ENCODE measurements at places on chromosomes 2 and 18.

GRCh38 chr2:39246382-39246980 lies 2.7 kb upstream of the CDKL4 start:
- no peak for DNase-seq

GRCh38 chr2:104286841-104287240 lies 567.1 kb upstream of the POU3F3 start:
- no peak for DNase-seq

- no peak for DNase-seq
Measured at GRCh38 chr2:218849721-218850120, 9.9 kb upstream of the WNT6 start.

- peak; percentile 43 for DNase-seq
Measured at GRCh38 chr2:20450201-20450999, 3.5 kb downstream of the RHOB start.

- DNase-seq = no peak
Measured at GRCh38 chr2:233892793-233893192, 24.4 kb upstream of the TRPM8 start.

GRCh38 chr18:22789600-22789999 lies 143.5 kb upstream of the RBBP8 start:
- DNase-seq = no peak

- no peak for DNase-seq
Measured at GRCh38 chr2:47641366-47641765, 141.6 kb upstream of the MSH6 start.
